NCI-H1930 (cell line): ENCODE measurements at places on chromosomes 5 and 9.

GRCh38 chr9:124611106-124611505, 103.9 kb upstream of the NR5A1 start:
- DNase-seq = no peak

- DNase-seq = no peak
Observed at GRCh38 chr5:642481-642880, 30.3 kb downstream of the CEP72 start.

DNA sequence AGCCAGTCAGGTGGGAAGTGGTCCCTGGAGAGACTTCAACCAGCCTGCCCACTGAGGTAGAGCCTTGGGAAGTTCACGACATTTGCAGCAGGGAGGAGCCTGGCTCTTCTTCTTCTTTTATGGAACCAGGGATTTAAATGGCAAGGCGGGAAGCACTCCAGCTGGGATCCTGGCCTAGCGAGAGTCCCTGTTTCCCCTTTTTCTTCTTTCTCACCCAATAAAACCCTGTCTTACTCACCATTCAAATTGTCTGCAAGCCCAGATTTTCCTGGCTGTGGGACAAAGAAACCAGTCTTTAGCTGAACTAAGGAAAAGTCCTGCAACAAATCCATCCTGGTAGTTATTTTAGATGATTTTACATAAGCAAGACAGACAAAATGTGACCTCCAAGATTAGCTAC, 503.7 kb downstream of the CDH10 start:
- no peak for DNase-seq

DNA sequence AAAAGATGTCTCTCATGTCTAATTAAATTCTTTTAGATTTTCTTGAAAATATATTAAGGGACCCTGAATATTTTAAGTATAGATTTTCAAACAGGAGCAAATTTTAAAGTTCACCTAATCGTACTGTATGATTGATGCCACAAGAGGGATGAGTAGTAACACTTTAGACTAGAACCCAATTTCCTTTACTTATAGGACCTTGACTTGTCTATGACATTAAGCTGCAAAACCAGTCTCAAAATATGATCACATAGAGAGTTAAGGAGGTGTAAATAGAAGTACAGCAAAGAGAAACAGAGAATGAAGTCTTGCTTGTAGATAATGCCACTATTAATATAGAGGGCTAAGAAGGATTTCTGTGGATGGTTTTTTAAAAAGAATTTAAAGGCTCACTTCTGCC, 312.9 kb upstream of the PRR16 start:
- DNase-seq = no peak

GRCh38 chr9:5850724-5851122, 17.8 kb upstream of the ERMP1 start:
- DNase-seq = no peak

GRCh38 chr9:107378006-107378405, 94.9 kb downstream of the RAD23B start:
- DNase-seq = no peak

DNA sequence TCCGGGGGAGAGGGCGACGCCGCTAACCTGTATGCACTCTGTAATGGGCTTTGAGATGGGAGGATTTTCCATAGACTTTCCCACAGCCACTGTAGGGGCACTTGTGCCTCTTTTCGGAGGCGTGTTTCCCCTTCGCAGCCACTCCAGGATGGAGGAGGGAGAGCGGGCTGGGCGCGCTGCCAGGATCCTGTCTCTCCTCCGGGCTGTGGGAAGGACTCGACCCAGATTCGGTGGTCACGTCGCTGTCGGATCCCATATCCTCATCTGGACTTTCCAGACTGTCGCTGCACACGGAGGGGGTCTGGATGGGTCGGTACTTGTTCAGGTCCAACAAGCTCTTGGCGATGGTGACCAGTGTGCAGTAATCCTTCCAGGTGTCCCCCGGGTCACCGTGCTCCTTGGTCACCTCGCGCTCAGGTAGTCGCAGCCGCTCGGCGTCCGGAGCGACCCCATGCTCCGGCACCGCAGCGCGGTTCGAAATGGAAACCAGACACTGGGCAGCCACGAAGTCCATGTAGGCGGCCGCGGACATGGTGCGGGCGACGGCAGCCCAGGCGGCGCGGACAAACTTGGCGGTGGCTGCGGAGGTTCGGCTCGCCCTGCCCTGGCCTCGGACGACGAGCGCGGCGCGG, 1.5 kb downstream of the KLF9 start:
- no peak for DNase-seq

- no peak for DNase-seq
Observed at GRCh38 chr5:56264417-56265025, 31.4 kb upstream of the ANKRD55 start.

DNA sequence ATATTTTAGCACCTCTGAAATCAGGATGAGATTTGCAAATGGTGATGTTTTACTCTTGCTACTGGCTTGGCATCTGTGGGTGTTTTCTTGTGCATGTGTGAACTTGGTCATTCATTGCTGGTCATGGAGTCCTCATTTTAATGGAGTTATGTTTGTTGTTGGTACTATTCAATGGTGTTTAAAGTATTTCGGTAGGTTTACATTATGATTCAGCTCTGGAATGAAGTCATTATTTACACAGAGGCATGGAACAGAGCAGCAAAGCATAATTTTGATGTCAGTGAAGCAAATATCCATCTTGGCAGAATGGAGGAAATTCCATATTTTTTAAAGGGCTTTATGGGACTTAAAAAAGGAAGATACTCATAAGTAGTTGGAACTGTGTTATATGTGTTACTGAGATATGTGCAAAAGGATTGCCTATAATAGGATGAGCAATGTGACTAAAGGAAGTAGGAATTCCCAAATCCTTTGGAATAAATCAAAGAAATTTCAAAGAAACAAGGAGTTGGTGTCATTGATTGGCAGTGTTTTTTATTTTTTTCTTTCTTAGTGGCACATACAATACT, 147.4 kb downstream of the ACTBL2 start:
- no peak for DNase-seq

GRCh38 chr9:15915711-15916110, 362.9 kb downstream of the CCDC171 start:
- DNase-seq = no peak

GRCh38 chr5:54772684-54773083, 212.7 kb downstream of the ESM1 start:
- DNase-seq = no peak

DNA sequence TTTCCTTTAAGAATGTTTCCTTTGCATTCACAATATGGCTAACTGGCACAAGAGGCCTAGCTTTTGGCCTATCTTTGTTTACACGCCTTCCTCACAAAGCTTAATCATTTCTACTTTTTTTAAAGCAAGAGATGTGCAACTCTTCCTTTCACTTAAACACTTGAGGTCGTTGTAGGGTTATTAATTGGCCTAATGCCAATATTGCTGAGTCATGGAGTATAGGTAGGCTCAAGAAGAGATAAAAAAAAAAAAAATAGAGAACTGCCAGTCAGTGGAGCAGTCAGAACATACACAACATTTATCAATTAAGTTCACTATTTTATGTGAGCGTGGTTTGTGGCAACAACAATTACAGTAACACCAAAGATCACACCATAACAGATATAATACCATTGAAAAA, 5.9 kb downstream of the FKBP15 start:
- DNase-seq = no peak

DNA sequence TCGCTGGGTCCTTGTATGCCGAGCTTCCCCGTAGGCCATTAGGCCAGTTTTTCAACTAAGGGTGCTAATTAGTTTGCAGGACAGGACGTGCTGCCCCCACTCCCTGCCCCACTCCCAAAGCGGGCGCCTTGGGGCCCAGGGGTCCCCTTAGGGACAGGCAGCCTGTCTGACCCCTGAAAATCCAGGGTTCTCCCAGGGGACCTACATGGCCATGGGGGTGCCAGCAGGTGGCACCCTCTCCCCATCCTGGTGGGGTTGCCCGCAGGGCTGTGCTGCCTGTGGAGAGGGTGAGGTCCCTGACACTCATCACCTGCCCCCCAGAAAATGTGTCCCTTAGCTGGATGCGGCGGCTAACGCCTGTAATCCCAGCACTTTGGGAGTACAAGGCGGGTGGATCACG, 8.5 kb upstream of the CCDC187 start:
- DNase-seq = no peak

DNA sequence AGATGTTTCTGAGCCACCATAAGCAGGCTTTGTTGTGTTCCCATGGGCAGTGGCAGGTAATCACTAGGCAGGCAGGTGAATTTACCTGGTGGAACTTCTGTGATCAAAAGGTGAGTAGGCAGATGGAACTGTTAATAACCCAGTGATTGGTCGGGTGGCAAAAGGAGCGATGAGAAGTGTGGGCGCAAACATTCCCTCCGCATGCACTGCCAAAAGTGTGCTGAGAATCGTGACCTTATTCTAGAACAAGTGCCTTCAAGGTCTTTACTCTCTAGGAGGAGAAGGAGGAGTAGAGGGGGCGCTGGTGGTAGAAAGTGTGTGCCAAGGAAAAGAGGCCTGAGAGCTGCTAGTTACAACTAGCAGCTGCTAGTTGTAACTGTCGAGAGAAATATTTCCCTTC, 3.3 kb downstream of the OTULINL start:
- DNase-seq = no peak

DNA sequence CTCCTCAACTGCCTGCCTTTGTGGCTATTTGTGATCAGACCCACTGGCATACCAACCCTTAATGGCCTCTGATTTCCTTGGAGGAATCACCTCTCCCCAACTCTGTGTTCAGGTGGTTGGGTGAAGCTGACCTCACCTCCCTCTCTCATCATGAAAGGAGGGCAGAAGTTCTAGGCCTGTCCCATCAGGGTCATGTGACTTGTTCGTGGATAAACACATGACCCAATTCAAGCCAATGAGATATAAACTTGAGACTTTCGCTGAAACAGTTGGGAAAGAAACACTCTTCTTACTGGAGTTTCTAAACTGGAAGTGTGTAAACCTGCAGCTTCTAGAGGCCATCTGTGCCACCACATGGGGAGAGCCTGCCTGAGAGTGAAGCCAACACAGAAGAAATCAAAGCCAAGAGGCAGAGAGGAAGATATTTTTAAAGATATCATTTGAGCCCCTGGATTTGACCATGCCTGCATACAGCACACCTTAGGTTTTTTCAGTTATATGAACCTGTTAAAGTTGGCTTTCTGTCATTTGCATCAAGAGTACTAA, 5.8 kb downstream of the GABBR2 start:
- DNase-seq = no peak

DNA sequence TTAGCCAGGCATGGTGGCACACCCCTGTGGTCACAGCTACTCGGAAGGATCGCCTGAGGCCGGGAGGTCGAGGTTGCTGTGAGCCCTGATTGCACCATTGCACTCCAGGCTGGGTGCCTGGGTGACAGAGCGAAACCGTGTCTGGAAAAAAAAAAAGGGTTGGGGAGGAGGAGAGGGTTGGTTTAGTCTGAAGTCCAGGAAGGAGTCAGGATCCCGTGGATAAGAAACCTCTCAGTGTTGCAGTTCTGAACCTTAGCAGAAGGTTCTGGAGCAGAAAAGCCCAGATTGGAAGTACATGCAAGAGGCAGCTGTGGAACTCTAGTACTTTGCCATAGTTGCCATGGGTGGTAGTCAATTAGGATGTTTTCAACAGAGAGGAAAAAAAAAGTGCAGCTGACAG, 125.2 kb upstream of the CPEB4 start:
- DNase-seq = no peak

- no peak for DNase-seq
Observed at GRCh38 chr9:113454914-113455761, 8.4 kb upstream of the RGS3 start.

DNA sequence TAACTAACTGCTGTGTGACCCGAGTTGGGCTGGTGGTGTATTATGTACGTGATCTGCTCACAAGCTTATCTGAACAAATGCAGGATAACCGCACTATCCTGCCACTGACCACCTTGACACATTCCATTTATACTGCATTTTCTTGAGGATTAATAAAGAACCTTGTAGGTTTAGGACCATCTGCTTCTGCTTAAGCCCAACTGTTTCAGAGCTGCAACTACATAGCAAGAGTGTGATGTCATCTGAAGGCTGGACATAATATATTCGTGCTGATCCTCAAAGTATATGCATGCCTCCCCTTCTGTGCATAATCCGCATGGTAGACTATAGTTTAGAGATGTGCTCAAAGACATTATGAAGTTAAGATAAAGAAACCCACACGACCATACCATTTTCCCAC, 435.9 kb downstream of the BNC2 start:
- DNase-seq = no peak

- DNase-seq = no peak
Observed at GRCh38 chr9:130186839-130187522, 14.8 kb downstream of the NCS1 start.

DNA sequence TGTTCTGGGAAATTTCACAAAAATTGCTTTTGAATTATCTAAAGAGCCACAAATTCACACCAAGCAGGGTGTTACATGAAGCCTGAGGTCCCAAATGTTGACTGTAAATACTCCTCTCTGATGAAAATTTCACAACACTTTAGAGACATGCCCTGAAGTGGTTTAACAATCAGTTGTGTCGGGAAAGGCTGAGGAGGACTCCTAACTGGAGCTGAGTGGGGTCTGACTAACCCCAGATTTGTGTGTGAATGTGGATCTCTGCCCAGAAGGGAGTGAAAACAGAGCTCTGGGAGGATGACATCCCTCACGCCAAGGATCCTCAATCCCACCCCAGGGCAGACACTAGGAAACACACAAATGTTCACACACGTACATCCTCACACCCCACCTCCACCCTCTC, 31.1 kb upstream of the GRXCR2 start:
- DNase-seq = no peak

DNA sequence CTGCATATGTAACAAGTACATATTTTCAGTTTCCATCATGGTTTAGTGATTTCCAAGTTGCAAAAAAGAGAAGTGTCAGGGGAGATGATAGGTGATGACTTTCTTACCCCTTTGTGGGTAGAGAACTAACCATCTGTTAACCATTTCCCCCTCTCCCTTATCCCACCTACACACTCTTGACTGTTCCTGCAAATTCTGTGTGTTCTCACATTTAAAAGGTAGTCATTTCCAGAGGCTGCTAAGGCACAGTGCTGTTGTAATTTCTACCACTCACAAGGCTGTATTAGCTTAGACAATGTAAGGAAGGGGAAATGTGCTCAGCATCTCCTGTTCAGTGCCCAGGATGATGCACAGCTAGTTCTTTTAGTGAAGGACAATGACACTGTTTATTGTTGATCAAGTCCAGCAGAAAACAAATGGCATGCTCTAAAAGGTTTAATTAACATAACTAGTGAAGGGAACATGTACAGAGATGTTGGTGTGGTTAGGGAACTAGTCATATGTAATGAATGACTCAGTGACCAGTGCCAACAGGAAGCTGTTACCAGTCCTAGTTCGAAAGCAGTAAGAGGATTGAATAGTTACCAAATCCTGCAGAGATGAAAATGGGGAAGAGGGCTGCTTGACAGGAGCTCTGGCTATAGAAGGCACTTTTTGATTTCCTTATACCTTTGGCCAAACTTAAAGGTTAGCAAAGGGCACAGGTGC, 165.1 kb downstream of the PLK2 start:
- DNase-seq = no peak

DNA sequence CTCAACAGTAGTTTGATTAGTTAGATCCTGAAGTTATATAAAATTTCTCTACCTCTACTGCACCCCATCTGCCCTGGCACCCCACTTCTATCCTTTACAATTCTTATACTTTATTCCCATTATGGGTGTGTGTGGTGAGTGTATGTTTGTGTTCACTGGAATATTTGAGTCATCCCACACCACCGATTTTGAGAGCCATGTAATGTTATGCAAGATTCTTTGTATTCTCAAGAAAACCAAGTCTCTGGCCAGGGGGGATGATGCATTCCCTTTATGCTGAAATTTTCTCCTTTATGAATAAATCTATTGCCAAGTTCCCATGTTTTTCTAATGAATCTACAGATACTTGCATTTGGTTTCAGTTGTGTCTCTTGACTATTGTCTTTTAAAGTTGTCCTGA, 266.8 kb downstream of the ARHGEF28 start:
- DNase-seq = no peak
